ENCODE measurements at places on chromosomes 1 and 21. TPM values are rescaled to one million over a fixed set of nuclear protein-coding genes. Genes with fewer than 3 reads are reported as not detected.

The RHOU gene
- total RNA-seq, result 7.2 TPM

The GPR52 gene
- total RNA-seq, result not detected

The CNTN2 gene
- total RNA-seq, result 0.05 TPM

The KRTAP11-1 gene
- total RNA-seq, result not detected

The GPR161 gene
- 16.3 TPM for total RNA-seq

The OR2L13 gene
- not detected for total RNA-seq

The SPATA1 gene
- 0.88 TPM for total RNA-seq

All from A549 treated with CpdA at 1 μM for 4 hours (cell line).